ENCODE measurements at places on chromosomes 2 and 18. TPM values are rescaled to one million over a fixed set of nuclear protein-coding genes. Genes with fewer than 3 reads are reported as not detected.

Gene C2orf80
- total RNA-seq = not detected

Gene LINC00305
- not detected for total RNA-seq

Gene LRRC30
- total RNA-seq = not detected

Gene KDM3A
- 26.4 TPM for total RNA-seq

Gene DLX2
- 0.37 TPM for total RNA-seq

Gene HOXD1
- 0.21 TPM for total RNA-seq

Gene MAL
- total RNA-seq = not detected

Gene TFPI
- total RNA-seq = 58.8 TPM

Gene IL36A
- total RNA-seq = not detected

Gene MSH2
- 54.5 TPM for total RNA-seq

Gene ACTG2
- total RNA-seq = 0.17 TPM

Gene DNAJC5G
- total RNA-seq = not detected

Gene IHH
- total RNA-seq = 0.12 TPM

Gene MTLN
- 133 TPM for total RNA-seq

Gene C2orf78
- not detected for total RNA-seq

All from A549 treated with RU486 at 1 μM for 4 hours (cell line).